Ammon's horn (tissue), 1 donor: ENCODE measurements at places on chromosomes 5 and 9.

- DNase-seq = peak; percentile 31
Observed at GRCh38 chr5:176781054-176781375, 29.3 kb upstream of the UNC5A start.

GRCh38 chr9:101072259-101072658 is 43.7 kb downstream of the PLPPR1 start:
- no peak for DNase-seq

DNA sequence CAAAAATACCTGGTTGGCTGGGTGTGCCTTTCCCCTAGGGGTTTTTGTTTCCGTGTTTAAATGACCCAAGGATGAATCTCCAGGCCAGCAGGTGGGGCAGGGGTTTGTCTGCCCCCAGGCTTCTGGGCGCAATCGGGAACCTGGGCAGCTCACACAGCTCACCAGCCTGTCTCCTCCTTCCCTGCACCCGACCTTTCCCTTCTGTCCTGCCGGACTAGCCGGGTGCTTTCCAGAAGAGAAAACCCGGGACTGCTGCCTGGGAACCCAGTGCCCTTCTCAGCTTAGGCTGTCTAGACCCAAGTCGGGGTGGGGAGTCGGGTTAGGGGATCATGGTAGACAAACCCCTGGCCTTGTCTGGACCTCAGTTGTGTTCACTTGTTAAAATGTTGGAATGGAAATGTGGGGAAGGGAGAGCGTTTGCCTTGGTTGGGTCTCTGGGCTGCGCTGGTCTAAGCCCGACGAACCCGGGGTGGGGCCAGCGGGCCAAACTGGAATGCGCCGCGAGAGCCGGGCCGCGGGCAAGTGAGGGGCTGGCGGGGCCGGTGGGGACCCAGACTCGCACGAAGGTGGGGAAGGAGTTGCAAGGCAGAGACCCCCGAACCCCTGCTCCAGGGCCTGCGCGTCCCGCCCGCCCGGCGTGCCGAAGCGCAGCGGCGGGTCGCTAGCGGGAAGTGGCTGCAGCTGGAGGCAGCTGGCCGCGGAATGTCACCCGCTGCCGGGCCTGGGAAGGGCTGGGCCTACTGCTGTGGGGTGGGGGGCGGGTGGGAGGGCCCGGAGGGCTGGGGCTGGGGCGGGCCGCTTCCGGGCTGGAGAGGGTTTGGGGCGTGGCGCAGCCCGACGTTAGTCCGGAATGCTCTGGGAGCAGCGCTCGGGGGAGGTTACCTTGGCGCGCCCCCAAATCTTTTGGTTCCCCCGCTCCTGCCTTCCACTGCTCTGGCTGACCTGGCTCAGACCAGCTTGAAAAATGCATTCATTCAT is 84.6 kb downstream of the DAB2IP start:
- DNase-seq = no peak

DNA sequence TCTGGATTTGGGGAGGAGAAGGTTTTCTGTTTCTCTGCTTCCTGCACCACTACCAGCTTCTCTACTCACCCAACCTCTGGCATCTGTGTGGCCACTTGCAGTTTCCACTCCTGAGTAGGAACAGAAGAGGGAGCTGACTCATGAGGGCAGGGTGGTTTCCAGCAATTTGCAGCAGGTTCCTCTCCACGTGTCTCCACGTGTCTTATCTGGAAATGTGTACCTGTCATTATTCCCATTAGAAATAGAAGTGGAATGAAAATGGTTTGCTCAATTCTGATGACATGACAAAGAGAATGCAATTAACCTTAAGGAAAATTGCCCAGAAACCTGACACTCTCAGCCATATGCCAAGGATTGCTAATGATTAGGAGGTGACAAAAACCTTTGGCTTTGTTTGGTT is 33.0 kb downstream of the EGFLAM start:
- DNase-seq = no peak

DNA sequence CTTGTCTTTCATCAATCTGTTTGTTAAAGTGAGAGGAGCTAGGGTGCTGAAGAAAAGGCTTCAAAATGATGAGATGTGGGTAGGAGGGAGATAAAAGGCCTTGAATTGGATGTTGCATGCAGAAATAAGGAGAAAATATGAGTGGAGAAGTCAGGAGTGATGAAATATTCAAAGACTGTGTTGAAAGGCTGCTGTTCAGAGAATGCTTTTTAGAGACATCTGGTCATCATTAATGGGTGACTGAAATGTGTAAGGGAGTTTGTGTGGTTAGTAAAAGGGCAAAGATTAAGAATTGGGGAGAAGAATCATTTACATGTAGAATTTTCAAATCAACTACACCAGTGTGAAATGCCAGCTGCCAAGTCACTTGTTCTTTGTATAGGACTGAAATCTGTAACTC is 383.9 kb downstream of the MAT2B start:
- no peak for DNase-seq

DNA sequence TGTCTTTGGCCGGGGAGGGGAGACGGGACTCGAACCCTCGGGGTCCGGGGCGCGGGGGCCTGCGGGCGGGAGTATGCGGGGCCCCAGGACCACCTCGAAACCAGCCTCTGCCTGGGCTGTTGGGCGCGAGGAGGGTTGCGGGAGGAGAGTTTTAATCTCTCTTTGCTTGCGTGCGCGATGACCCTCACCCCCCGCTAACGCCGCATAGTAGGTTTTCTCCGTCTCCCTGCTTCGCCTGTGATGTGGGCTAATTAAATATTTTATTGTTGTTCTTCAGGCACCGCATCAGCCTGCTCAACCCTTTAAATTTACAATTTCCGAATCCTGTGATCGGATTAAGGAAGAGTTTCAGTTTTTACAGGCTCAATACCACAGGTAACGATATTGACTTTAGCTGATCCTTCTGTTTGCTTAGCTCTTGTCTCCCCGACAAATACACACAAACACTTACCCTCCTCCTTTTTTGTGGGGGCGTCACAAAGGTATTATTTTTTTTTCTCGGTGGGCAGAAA is 1.7 kb downstream of the TLE4 start:
- no peak for DNase-seq

GRCh38 chr5:176700239-176700847 is 53.1 kb downstream of the TSPAN17 start:
- peak; percentile 72 for DNase-seq

- no peak for DNase-seq
Observed at GRCh38 chr5:106874974-106875373, 795.8 kb downstream of the EFNA5 start.

GRCh38 chr5:60673334-60673733 is 26.6 kb downstream of the DEPDC1B start:
- DNase-seq = no peak

DNA sequence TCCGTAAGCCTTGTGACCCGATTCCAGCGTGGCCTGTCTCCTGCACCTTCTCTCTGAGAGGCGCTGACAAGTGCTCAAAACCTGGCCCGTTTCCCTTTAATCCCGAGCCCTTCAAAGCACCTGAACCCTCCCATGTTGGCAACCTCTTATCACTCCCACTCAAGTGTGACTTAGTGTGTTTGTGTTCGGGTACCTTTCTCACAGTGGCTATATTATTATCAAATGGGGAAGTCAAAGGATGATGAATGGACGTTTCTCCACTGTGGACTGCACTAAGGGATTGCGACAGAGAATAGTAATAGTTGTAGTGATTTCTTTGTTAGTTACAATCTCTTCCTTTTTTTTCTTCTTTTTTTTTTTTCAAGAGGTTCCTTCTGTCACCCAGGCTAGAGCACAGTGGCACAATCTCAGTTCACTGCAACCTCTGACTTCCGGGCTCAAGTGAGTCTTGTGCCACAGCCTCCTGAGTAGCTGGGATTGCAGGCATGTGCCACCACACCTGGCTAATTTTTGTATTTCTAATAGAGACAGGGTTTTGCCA is 65.4 kb upstream of the TNFSF8 start:
- peak; percentile 31 for DNase-seq

DNA sequence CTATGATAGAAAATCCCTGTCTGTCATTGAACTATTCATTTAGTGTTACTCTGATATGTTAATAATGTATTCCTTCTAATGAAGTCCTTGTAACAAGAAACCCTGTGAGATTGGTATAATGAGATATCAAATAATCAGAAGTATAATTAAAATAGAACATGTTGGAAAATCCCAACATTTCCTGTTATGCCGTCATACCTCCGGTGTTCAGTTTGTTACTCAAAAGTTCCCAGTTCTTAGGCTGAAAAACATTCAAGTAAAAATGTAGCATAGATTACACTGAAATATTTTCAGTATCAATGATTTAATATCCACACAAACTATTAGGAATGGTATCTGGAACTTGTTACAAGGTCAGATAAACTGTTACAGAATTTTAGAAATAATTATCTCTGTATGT is 227.5 kb downstream of the GNA14 start:
- no peak for DNase-seq

- no peak for DNase-seq
Observed at GRCh38 chr5:138978080-138978479, 102.9 kb upstream of the LRRTM2 start.

- DNase-seq = no peak
Observed at GRCh38 chr5:174719793-174720611, 4.4 kb upstream of the MSX2 start.

DNA sequence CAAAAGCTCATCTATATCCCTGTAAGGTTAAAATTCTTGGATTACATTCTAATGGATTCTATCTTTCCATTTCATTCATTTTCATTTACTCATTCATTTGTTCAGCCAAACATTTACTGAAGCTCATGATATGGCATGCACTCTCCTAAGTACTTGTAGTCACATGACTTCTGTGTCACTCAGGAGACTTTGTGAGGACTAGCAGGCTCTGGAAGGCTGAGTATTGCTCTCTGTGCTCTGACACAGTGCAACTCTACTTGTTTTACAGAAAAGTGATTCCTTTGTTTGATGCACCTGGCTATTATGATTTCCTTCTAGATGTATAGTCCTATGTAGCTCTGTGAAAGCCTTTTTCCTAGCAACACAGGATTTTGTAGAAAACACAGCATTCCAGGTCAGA is 53.0 kb downstream of the YIPF5 start:
- no peak for DNase-seq

- DNase-seq = no peak
Observed at GRCh38 chr9:136241542-136241941, 4.1 kb downstream of the QSOX2 start.

- DNase-seq = no peak
Observed at GRCh38 chr9:128150594-128151308, 1.5 kb downstream of the LCN2 start.

DNA sequence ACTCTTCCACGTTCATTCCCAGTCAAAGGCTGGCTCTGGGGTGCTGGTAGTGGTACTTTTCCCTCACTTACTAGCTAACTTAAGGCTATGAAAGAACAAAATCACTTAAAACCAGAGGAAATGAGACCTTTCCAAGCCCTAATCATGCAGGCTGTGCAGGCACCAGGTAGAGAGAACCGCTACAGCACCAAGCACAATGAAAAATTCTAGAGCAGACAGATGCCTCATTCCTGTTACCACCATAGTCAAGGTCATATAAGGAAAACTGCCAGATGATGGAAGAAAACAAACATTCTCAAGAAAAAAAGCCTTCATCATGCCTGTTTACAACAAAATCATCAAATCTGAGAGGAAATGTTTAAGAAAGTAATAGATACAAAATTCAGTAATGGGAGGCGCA is 374.4 kb upstream of the PDE4D start:
- DNase-seq = no peak

DNA sequence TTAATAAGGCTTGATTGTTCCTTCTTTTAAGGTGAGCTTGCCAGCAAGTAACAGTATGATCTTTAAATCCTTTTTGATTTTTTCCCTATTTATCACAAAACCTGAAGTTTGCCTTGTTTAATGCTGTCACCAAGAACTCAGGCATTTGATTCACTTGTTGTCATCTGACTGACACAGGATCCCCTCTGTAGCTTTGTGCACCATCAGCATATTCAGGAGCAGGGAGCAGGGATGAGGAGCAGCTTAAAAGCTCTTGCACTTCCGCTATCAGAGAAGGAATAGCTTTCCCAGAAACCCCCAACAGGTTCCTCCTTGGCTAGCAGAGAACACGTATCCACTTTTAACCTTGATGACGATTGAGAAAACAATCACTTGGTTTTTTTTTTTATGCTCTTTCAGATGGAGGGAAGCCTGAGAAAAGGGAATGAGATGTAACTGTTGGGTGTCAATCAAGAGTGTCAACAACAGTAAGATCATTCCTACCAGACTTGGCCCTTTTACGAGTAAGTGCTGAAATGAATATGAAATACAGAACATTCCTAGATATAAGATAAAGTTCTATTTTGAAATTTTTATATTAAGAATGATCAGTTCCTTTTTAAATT is 433.1 kb upstream of the CDH18 start:
- DNase-seq = no peak

- no peak for DNase-seq
Observed at GRCh38 chr5:132451387-132451786, 39.2 kb downstream of the IRF1 start.

DNA sequence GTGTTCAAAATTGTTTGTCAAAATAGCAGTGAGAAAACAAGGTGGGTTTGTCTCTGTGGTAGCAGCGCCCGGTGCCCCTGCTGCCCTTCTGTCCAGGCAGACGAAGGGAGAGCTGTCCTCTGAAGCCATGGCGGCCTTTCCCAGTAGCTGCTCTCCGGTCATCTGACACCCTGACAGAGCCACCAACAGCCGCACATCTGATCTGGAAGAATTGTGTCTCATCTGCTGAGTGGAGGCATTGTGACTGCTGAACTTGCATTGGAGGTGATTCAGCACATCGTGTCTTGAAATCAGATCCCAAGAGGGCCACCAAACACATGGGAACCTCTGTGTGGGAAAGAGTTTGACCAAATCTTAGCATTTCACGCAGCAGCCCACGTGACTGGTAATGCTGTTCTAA is 337.6 kb upstream of the IRX1 start:
- peak; percentile 29 for DNase-seq

DNA sequence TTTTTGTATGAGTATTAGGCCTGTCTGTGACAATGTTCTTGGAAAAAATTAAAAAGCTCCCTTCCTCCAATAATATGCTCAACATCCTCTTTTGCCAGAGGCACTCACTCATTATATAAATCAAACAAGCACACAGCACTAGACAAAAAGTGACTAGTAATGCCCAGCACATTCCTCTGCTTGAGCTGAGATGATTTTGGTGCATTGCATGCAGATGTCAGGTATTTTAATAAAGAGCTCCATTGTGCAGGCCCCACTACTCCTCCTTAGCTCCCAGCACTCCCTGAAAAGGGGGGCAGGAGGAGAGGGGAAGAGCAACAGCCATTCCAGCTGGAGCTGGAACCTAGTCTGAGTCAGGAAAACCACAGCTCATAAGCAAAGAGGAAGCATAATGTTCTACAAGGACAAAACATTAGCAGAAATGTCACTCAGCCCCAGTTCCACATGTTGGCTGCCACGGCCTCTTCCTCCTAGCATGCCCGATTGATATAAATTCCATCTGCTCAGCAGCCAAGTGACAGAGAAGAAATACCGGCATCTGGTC is 348.5 kb downstream of the BNC2 start:
- peak; percentile 49 for DNase-seq

DNA sequence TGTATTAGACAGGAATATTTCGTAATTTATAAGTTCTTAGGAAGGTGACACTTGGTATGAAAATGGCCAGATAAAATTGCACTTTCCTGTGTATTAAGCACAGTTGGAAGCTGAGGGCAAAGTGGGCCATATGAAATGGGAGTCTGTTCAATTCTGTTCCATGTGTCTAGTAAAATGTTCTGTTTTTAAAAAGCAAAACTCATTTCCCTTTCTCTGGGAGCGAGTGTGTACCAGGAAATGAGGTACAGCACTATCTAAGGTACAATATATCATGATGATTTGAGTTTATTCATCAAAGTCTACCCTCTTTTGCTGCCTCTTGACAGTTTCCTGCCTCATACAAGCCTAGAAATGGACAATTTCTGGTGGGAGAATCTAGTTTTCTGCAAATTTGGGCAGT is 51.2 kb upstream of the KCNN2 start:
- DNase-seq = no peak

GRCh38 chr5:10699281-10699874 is 61.7 kb downstream of the DAP start:
- DNase-seq = no peak
